ENCODE measurements at places on chromosomes 6 and 20.
A peak's percentile ranks its signal among the peaks of the same experiment; 100 is the strongest.

DNA sequence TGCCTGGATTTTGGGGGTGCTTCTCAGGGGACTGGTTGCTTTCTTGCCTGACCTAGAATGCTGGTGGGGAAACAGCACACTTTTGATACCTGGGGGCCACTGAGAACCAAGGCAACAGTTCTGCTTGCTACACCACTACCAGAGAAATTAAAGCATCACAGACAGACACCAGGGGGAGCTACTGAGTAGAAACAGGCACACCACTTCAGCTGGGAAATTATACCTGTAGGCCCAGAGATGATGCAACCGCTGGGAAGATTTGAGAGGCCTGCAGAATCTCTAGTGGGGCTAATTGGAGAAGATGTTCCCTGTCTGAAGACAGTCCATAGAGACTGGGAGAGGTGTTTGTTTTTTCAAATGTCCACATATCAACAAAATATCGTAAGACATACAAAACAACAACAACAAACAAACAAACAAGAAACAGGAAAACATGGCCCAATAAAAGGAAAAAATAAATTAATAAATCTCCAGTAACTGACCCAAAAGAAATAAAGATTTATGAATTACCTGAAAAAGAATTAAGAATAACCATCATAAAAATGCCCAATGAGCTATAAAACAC lies 129.4 kb upstream of the RIN2 start:
- no peak for DNase-seq

- DNase-seq, result no peak
Measured at GRCh38 chr20:46681032-46681854, 8.0 kb downstream of the TP53RK start.

- peak; percentile 10 for DNase-seq
Measured at GRCh38 chr20:44714701-44715498, at the start of gene CCN5. CCN5 (plus strand) TSS chr20:44715369; CDS start chr20:44715391, 22 bp downstream.

DNA sequence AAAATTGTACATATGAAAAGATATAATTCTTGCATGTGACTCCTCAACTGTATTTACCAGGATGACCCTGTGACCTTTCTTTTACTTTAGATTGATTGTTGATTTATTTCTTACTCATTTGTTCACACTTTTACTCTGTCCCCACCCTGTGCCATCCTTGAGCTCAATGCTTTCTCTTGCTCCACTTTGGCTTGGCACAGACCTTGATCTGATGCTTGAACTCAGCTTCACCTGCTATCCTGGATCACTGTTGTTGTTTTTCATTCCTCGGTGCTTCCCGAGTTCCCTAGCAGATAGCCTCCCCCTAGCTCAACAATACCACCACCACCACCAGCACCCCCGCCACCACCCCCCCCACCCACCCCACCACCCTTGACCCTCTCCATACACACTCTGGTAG lies 102.1 kb downstream of the EYA4 start:
- no peak for DNase-seq

DNA sequence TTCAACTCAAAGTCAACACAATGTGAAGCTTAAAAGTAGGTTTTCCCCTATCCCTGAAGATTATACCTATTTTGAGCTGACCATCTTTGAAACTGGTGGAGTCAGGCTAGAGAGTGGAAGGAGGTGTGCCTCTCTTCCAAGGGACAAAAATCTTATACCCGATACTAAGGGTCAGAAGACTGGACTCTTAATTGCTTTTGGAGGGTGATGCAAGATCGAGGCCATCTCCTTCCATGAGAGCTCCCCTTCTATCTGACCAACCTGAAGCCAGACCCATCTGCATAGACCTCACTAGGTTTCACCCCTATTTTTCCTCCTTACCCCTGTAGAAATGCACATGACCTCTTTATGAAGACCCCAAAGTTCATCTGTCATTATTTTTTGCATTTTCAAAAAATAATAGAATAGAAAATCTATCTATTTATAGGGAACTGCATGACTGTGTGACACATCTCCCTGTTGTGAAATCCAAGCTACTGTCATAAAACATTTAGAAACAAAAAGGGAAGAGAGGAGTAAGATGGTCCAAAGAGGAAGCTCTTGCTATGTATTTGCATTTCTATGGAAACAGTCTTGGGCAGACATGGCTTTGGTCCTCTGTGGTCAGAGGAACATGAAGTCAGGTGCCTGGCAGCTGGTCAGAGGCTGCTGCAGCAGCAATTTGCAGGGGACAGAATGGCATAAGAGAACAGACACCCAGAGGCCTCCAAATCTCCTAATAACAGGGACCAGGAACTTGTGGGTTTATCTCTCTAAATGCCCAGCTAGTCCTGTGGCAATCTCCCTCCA lies 349.2 kb downstream of the MAFB start:
- DNase-seq, result no peak

- no peak for DNase-seq
Measured at GRCh38 chr20:33046412-33046811, 7.3 kb upstream of the BPIFB3 start.

DNA sequence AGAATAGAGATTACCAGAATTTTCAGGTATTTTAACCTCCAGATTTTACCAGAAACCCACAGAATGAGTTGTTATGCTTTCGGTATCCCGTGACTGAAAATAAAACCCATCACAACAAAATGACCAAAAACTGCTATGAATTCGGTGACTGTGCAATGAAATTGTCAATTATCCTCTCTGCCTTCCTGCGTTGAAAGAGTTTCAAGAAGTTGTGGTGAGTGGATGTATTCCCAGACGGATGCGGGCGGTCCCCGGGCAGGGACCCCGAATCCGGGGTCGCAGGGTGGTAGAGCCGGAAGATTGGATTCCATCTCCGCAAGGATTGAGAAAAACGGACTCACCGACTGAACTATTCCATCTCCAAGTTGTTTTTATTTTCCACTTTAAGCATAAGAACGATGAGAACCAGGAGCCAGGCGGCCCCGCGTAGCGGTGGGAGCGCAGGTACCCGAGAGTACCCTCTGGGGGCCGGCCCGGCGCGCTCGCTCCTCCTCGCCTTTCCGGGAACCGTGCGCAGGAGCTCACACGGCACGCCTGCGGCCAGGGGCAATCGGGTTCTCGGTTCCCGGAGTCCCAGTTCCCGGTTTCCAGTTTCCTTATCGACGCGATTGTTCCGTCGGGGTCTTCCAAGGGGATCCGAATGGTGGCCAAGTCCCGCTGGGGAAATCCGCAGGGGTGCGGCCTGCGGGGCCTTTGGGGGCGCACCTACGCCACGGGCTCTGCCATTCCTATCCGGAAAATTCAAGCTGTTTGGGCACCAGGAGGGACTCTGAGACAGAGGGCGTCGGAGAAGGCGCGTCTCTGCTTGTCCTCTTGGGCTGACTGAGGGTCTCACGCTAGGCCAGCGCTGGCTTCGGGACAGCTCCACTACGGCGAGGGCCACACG lies 104.9 kb upstream of the PRDM1 start:
- DNase-seq, result no peak

GRCh38 chr20:8155812-8156211 lies 23.7 kb downstream of the PLCB1 start:
- no peak for DNase-seq

DNA sequence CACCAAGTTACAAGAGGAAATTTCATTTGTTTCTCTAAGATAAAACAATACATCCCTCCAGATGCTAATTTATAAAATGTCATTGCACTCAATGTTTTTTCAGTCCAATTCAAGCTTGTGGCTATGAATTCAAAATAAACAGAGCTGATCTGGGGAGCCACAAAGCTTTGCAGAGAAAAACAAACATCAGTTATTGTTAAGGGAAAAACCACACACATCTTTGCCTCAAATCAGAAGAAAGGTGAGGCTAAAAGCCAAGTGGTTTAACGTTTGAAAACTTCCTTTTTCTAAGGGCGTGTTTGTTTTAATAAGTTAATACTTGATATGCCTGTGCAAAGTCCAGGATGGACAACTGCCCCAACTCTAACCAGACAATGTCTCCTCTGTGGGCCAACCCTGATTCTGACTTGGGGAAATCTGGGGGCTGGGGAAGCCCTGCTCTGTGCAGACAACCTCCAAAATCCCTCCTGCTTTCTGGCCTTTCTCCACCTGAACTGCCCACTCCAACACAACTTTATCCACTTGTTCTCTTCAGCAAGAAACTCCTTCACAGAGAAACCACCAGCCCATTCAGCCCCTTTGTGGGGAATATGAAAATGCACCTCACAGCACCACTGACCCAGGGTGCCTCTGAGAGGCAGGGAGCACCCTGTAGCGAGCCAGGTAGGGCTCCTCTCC lies 44.6 kb upstream of the NT5E start:
- DNase-seq, result no peak

DNA sequence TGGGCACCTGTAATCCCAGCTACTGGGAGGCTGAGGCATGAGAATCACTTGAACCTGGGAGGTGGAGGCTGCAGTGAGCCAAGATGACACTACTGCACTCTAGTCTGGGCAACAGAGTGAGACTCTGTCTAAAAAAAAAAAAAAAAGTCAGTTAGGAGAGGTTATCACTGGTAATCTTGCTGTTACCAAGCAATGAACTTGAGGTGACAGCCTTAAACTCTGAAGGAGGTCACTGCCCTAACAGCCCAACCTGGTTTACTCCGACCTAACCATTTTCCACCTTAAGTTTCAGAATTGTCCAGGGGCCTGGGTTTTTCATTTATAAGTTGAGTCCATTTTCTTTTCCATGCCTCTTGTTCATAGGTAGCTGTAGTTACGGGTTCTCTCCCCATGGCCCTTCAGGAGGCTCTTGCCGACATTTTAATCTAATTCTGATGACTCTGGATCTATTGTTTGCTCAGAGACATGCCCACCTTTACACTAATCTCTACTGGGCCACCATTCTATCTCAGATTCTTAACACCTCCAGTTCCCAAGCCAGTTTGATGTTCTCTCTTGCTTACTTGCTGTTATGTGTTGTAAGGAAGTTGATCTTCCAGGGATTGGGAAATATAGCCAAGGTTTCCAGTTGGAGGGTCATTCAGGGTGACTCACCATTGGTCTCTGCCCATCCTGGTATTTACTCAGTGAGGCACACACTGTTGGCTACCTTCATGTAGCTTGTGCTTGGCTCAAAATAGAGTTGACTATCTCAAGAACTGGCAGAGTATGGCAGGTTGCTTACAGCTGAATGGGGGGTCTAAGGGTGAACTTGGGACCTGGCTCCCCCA lies 29.1 kb downstream of the SHLD1 start:
- no peak for DNase-seq

DNA sequence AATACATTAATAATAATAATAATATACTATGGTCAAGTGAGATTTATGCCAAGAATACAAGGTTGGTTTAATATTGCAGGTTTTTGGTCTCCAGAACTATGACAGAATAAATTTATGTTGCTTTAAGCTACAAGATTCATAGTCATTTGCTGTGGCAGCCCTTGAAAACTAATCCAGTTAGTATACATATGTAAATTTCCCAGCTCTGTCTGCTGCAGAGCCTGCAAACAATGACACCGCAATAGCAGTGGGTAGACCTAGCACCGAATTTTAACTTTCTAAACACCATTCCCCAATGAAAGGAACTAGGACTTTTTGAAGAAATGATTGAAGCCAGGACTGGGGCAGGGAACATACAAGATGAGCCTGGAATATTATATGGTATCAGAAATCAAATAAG lies 647.7 kb upstream of the NRSN1 start:
- DNase-seq, result no peak

GRCh38 chr6:150534553-150534952 lies 65.1 kb upstream of the PLEKHG1 start:
- no peak for DNase-seq

GRCh38 chr20:52748990-52749389 lies 223.2 kb upstream of the TSHZ2 start:
- no peak for DNase-seq

- DNase-seq, result no peak
Measured at GRCh38 chr6:144581812-144582537, 296.8 kb downstream of the UTRN start.
